ENCODE measurements at places on chromosomes 3 and 15.
A peak's percentile ranks its signal among the peaks of the same experiment; 100 is the strongest.

GRCh38 chr15:50138391-50138790 is 19.4 kb upstream of the ATP8B4 start:
- DNase-seq: peak; percentile 71

- no peak for DNase-seq
These were observed 231.6 kb downstream of the CACNA2D3 start for GRCh38 chr3:54353946-54354345.

DNA sequence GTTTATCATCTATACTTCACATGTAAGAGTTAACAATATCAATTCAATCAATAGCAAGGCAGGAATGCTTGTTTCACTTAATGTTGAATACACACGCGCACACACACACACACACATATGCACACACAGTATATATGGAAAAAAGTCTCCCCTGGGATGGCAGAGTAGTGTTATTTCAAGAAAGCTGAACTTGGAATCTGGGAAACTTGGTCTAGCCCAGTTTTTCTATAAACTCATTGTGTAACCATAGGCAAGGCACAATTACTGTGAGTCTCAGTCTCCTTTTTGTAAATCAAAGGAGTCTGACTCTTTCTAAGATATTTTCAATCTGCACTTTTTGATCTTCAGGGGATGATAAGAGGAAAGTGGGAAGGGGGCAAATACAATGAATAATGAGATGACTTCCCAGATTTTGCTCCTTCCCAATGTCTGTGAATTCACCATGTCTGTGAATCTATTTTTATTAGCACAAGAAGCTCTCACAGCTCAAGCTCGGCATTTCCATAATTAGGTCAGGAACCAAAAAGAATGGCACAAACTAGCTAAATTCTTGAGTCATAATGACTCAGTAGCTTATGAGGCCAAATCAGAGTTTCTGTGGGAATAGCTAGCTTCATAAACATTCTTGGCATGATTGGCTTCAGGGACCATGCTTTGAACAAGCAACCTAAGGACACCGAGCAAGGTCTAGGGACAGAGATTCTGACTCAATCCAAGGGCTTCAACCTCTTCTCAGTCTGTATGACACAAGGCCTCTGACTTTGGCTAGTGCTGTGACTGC is 227.4 kb upstream of the DCBLD2 start:
- peak; percentile 97 for DNase-seq

DNA sequence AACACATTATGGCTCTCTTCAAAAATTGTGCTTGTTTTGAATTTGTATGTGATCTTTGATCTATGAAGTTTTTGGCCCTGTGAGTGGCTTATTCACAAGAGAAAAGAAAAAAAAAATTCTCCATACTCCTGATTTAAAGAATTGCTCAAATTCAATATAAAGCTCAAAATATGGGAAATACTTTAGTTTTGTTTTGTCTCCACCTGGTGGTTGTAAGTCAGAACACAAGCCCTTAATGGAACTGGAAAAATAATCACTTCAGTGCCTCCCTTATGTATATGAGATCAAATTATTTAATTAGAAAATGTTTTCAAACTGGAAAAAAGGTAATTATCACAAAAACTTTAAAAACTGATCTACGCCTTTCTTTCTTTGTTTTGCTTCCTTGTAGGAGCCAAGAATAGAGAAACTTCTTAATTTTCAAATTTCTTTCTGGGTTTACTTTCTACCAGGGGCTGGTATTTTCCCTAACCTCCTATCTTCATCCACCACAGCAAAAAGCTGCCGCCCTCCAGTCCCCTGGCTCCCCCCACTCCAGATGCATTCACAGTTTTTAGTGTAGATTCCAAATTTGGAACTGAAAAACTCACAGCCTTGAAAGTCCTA is 50.6 kb downstream of the SERP1 start:
- DNase-seq: peak; percentile 68

DNA sequence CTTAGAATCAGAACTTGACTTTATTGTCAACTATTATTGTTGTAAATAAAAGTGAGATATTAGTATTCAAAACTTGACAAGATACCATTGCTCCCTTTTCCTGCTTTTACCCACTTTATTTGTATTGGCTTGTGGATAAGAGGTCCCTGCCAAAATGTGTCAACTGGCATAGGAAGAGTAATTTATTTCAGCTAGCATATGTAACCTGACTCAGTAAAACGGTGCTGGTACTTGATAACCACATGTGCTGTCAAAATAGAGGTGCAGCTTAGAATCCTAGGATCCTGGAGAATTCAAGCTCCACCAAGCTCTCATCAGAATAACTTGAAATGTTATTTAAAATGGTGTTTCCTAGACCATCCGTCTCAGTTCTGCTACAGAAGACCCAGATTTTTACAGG is 90.2 kb upstream of the TGFBR2 start:
- peak; percentile 78 for DNase-seq

- DNase-seq: no peak
These were observed 293.2 kb downstream of the MCTP2 start for GRCh38 chr15:94524565-94524964.

- peak; percentile 20 for DNase-seq
These were observed 1.8 kb downstream of the STAG1 start for GRCh38 chr3:136750209-136750896.

GRCh38 chr3:52240059-52240885 is 1.3 kb upstream of the TWF2 start:
- DNase-seq: peak; percentile 98

GRCh38 chr3:129001806-129002572 is 885 bp downstream of the EFCC1 start:
- no peak for DNase-seq

- DNase-seq: no peak
These were observed 54.0 kb downstream of the TCF12 start for GRCh38 chr15:56972426-56972825.

- peak; percentile 34 for DNase-seq
These were observed 86.3 kb downstream of the IGF1R start for GRCh38 chr15:98734466-98735199.

DNA sequence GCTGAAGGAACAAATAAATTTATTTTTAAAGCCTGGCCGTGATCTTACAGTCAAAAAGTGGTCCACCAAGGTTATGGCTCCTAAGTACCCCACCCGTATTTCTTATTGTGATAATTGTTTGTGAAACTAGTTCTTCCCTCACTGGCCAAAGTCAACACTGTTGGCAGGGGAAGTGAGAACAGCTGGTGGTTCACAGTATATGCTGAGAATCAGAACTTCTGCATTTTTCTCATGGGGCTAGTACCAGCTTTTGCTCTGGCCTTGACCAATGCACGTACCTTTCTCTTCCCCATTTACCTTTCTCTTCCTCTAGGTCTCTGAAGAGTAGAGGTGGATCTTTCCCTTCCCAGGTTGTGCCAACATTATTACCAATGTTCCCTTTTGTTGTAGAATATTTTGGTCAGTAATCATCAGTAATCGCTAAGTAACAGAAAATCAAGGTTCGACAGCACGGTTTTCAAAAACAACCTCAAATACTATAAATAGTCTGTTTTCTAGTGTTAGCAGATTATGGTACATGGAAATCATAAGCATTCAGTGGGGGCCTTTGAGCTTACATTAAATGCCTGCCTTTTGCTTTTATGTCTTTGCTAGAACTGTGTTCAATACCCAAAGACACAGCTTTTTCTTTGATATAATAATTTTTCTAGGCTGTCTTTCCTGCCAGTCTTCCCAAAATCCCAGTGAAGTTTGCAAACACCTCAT is 268.0 kb downstream of the LPP start:
- peak; percentile 35 for DNase-seq

DNA sequence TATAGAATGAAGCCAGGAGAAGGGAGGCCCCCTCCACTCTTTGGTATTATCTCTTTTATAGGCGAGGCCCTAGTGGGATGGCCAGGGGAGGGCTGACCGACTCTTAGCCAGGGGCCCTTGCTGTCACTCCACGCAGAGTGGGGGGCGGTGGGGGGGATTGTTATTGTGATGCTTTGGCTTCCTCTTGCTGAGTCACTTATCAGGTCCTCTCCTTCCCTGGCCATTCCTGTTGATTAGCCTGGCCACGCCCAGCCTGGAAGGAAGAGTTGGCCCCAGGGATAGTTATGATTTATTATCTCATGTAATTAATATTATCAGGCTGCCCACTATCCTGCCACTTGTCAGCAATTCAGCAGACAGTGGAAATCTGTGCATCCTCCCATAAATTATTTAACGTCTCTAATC is 25.5 kb upstream of the SKOR1 start:
- no peak for DNase-seq

GRCh38 chr3:69738315-69738714 is 949 bp upstream of the MITF start:
- no peak for DNase-seq

GRCh38 chr3:171258316-171258715 is 201.9 kb downstream of the TNIK start:
- no peak for DNase-seq

GRCh38 chr15:96264801-96265515 is 65.5 kb upstream of the NR2F2 start:
- no peak for DNase-seq

GRCh38 chr3:127487196-127487595 is 103.3 kb downstream of the TPRA1 start:
- DNase-seq: no peak

All from fibroblast of mammary gland (primary cell).